NCI-H510A treated with DMSO at 0.1 percent for 48 hours (cell line): ENCODE measurements at places on chromosomes 2 and 18.
A peak's percentile ranks its signal among the peaks of the same experiment; 100 is the strongest.

DNA sequence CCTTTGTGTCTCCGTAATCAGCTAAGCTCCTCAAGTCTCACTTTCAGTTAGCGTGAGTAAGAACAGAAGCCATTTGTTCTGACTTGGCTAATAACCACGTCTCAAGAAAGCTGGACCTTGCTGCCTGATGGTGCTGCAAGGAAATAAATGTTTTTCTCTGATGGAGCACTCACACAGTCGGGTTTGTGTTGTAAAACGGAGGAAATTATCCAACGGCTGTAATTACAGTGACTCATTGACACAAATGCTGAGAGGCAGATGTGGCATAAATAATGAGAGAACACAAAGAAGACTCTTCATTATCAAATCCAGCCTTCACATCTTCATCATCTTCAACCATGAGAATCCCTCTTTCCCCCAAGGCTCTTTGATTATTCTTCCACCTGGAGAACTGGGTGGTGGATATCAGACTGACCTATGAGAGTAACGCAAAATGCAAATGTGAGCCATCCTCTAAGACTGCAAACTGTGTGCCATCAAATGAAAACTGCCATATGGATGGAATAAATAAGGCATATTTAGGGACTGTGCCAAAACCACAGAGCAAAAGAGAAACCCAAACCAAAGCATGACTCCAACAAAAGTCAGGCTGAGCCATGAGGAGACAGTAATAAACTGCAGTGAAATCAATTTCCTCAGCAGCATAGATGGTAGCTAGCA is 252.6 kb downstream of the RND3 start:
- DNase-seq, result no peak

DNA sequence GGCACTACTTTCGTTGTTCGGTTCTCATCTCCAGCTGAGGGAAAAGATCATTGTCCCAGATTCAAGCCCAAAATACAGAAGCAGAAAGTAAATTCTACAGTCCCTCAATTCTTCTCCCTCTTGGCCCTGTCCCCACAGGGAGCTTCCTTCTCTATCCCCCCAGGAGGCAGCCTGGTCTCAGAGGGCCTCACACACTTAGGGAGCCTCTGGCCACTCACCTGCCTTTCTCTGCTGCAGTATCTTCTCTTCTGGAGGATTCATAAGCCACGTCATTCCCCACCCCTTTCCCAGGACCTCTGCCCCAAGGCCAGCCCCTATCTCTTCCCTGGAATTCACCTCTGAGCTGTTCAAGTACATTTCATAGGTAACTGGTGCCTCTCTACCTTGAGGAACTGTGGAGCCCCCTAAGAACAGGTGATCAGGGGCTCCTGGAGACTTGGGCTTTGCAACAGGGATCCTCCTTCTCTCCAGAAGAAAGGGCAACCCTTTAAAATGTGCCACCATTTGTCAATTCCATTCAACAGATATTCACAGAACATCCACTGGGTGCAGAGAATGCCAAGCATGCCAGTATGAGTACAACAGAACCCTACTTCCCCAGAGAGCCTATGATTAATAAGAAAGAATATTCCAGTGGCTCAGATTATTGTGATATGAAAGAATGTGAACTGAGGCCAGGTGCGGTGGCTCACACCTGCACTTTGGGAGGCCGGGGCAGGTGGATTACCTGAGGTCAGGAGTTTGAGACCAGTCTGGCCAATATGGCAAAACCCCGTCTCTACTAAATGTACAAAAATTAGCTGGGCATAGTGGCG is 72.9 kb downstream of the CIB4 start:
- no peak for DNase-seq

GRCh38 chr2:36493306-36493705 is 104.7 kb downstream of the FEZ2 start:
- no peak for DNase-seq

DNA sequence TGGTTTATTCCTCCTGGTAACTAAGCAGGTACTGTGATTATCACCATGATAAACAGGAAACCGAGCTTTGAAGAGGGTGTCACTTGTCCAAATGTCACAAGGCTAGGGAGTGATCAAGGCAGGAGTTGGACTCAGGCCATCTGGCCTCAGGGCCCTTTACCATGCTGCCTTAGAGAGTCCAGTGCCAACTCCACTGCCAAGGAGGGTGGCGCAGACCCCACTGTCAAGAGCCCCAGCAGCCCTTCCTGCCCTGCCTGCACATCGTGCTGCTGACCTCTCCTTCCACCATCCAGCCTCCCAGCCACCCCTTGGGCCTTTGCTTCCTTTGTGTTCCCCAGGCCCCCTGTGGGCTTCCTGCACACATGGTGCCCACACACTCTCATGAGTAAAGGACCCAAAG is 48.3 kb downstream of the TNS1 start:
- DNase-seq, result peak; percentile 87

- DNase-seq, result no peak
Observed at GRCh38 chr2:67548317-67549201, 151.4 kb downstream of the ETAA1 start.

DNA sequence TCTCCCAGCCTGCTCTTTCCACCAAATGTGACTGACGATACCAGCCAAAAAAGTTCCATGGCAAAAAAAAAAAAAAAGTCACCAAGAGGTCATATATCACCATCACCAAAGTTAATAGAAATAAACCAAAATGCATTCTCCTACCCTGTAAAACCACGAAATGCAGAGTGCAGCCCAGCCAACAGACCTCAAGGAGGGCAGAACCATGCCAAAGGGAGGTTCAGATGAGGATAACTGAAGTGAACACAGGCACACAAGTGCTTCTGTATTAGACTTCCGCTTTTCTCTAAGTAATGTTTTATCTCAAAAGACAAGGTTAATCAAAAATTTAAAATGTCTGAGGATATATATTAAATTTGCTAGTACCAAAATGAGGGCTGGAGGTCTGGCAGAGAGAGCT is 5.5 kb downstream of the SERPINE2 start:
- no peak for DNase-seq

GRCh38 chr2:229412686-229413085 is 141.6 kb upstream of the PID1 start:
- DNase-seq, result no peak

- no peak for DNase-seq
Observed at GRCh38 chr18:4246374-4246773, 208.7 kb downstream of the DLGAP1 start.

DNA sequence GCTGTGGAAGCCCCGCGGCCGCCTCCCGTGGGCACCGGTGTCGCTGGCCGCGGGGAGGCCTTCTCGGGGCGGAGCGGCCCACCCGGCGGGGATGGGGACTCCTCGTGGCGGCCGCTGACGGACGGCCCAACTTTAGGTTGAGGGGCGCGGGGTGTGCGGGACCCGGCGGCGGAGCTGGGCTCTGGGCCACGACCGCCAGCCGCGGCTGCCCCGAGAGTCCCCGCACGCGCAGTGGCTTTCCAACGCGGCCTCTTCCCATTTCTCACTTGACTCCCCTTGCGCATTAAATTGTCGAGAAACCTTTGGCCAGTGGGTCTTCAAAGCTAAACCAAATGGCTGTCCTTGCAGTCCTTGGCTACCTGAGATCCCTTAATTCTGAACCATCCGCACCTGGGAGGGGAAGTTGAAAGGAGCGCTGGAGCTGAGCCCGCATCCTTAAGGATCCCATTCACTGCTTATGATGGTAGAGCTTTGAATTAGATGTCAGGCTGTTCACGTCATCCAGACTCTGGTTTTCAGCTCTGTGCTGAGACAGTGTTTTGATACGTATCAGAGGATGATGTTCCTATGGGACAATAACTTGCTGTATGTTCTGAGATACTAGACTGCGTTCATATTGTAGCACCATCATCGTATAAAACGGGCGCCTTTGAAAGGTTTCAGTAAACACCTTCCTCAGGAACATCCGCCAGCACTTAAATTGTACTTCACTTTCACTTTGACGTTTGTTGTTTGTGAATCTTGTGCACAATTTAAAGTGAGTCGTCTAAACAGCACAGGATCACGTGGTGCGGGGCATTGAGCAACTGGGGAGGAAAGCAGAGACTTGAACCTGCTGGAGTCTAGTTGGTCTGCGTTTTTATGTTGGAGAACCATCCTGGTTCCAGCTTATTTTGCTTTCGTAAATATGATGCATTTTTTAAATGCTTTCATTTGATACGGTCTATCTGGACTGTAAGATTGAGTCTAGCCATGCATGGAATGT is 874 bp downstream of the CLIP4 start:
- peak; percentile 14 for DNase-seq

GRCh38 chr2:28613186-28613585 is 117.3 kb downstream of the PLB1 start:
- DNase-seq, result no peak

- no peak for DNase-seq
Observed at GRCh38 chr2:55609938-55610578, 7.4 kb downstream of the PPP4R3B start.

DNA sequence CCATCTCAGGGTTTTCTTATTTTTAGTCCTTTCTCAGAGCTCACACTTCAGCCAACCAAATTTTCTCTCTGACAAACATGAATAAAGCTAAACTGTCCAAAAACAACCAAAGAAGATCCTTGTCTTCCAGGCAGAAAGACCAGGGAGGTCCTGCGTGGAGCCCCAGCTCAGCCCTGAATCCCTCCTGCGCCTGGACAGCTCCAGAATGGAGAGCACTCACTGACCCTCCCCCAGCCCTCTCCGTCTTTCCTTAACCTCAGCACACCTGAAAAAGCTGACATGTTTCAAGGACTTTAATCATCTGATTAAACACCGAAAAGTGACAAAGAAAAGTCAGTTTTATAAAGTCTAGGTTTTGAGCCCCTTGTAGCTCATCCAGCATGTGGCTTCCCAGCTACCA is 22.9 kb upstream of the GNAL start:
- no peak for DNase-seq

GRCh38 chr2:221200184-221200839 is 371.8 kb downstream of the EPHA4 start:
- DNase-seq, result peak; percentile 26

GRCh38 chr2:50765146-50765545 is 266.8 kb downstream of the NRXN1 start:
- DNase-seq, result no peak

GRCh38 chr18:5543036-5543680 is 639 bp downstream of the EPB41L3 start:
- peak; percentile 42 for DNase-seq

DNA sequence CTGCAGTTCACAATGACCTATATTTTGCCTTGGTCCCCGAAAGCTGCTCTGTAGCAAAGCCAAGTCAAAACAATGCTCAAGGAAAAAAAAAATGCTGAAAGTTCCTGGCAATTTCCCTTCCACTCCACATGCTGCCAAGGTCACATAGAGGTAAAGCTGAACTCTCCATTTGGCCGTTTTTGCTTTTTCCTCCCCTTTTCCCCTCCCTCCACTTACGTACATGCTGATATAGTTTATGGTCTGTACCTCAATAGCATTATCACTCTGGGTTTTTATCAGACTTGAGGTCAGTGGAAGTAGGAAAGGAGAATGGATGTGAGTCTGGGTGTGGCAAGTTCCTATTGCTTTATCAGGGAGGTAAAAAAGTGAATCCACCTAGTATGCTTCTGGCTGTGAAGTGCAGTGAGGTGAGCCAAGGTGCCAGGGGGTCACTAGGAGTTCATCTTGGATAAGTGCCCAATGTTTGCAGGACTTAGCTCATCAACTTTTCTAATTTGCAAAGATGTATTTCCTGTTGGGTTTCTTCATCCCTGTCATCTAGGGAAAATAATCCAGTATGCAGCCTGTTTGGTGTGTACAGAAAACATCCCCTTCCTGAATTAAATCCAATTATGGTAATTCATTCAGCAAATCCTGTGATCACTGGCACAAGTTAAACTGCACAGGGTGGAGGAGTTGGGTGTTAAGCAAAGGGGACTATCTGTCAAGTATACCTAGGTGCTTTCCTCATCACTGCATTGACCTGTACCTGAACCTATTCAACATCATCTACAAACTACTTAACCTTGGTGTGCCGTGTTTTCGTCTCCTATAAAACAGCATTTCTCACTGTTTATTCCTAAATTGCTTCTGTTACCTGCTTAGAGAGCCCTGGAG is 124.3 kb upstream of the CYP26B1 start:
- DNase-seq, result no peak

- DNase-seq, result peak; percentile 67
Observed at GRCh38 chr2:71510196-71510807, 56.9 kb downstream of the DYSF start.

DNA sequence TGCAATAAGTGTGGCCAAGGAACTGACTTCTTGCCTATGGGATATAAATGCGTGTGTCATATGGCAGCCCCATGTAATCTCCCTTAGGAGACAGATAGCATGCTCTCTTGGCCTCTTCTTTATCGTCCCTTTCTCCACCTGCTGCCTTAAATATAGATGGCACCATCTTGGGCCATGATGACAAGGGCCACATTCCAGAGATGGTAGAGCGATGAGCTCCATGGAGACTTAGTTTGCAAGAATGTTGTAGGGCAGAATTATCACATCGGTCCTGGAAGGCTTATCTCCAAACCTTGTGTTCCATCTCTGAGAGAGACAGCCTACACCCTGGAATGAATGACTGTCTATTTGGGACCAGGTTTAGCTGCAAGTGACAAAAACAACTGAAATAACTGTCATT is 536.7 kb downstream of the TNS1 start:
- DNase-seq, result no peak

- DNase-seq, result no peak
Observed at GRCh38 chr2:240230291-240230931, 90.0 kb upstream of the OTOS start.

DNA sequence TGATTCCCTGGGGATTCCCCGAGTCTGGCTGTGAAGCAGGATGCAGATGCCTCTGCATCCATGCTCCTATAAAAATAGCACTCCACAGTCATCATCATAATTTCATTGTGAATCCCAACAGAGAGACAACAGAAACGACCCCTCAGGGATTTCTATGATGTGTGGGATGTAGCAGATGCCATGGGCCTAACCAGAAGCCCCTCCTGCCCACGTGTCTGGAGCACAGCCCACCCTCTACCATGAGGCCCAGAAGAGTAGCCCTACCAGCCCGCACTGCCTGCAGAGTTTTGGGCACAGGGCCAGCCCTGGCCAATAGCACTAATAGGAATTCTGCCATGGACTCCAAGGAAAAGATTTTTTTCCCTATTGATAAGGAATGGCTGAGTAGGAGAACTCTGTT is 66.6 kb downstream of the GYPC start:
- no peak for DNase-seq

GRCh38 chr2:228675091-228675490 is 493.6 kb upstream of the SPHKAP start:
- no peak for DNase-seq
